Stimulated activated CD4-positive, alpha-beta T cell treated with anti-CD3 and anti-CD28 coated beads, Interleukin-1b, Interleukin-23, amount 100 ng/mL, for 24 hours (primary cell): ENCODE measurements at places on chromosomes 6 and 20.

- no peak for DNase-seq
These were observed 135.3 kb downstream of the HFE start for GRCh38 chr6:26222571-26222970.

- DNase-seq = peak; percentile 48
These were observed 15.7 kb upstream of the HLA-A start for GRCh38 chr6:29926413-29927274.

DNA sequence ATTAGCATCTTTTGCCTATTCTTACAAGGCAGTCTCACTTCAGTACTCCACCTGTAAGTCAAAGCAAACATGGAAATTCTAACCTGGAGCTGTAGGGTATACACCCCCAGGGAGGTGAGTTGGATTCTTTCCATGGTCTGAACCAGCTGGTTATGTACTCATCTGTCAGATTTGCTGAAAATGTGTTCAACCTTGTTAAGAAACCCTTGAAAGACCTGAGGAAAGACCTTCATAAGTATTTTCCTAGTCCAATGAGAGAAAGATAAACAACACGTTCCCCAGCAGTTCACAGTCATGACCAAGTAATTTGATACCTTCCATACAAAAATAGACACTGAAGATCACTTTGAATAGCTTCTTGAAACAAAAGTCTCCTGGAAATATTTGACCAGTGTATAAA lies 42.5 kb downstream of the ID4 start:
- DNase-seq = no peak

GRCh38 chr20:40679184-40679583 lies 9.9 kb downstream of the MAFB start:
- DNase-seq = no peak

GRCh38 chr6:70668499-70668812 lies 773 bp downstream of the SMAP1 start:
- no peak for DNase-seq

- DNase-seq = no peak
These were observed 39.6 kb downstream of the LAMA4 start for GRCh38 chr6:112214739-112215269.

DNA sequence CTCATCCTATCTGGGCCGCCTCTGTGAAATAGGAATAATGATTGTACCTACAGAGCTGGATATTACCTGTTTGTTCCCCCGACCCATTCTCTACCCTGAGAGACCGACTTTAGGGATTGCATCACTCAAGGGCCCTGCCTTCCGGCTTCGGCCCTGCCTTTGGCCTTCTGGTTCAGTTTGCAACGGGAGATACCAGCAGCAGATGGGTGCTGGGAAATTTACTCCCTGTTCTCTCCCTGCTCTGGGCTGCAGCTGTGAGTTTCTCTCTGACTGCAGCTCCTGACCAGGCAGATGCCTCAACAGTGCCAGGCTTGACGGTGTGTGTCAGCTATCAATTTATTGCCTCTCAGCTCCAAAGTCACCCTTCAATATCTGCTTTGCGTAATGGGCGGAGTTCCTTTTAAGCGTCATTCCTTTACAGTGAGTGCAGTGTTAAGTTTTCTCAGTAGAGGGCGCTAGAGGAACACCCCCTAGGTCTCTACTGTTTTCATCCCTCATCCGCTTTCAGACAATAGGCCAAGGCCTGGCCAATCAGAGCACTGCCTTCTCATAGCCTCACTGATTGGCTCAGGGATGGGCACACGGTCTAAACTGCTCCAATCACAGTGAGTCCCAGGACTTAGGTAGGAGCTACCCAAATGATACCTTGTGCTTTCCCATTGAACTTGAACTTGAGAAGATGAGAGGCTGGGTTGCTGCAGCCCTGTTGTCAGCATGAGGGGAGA lies 30.0 kb downstream of the KCNG1 start:
- DNase-seq = peak; percentile 33

DNA sequence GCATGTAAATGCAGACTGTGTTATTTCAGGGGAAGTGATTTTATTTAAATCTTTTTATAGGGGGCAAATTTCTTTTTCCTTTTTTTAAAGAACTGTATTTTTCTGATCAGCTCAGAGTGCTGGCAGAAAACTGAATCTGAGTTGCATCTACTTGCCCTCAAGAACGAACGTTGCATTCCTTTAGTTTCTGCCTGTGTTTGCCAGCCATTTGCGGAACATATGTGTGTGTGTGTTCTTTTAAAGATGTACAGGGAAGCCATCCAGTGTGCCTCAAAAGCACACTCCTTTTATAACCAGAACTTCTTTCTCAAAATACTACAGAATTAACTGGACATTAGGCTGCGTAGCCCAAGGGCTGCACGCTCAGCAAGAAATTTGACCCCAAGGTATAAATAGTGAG lies 25.8 kb upstream of the INSM1 start:
- DNase-seq = no peak

- DNase-seq = no peak
These were observed 81.7 kb downstream of the YTHDF1 start for GRCh38 chr20:63134201-63134612.

DNA sequence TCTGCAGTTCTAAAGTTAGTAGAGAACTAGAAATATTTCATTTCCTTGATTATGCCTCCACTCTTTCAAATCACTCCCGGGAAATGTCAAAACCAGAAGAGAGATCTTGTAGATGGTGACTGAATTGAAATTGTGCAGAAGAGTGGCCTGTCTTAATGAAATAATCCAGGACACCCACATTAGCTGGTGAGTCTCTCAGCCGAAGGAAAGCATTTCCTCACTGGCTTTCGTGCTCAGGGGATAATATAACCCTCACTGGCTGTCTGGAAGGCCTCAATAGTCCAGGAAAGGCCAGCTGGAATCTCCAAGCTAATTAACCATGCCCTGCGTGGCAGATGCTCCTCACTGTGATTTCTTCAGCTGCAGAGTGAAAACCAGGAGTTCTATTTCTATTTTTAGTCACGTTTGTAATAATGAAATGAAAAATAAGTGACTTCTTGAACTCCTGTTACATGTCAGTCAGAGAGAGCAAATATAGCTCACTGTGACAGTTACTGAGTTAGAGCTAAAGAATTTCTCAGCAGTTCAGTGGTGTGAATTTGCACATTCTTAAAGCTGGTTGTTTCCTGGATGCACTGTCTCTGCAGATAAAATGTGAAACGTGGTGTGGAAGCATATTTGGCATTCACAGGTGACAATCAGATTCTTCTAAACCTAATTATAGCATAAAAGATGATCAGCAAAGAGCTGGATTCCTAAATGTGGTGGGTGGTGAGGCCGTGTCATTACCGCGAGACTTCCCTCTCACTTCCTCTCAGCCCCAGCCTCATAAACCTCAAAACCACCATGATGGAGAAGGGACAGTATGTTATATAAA lies 211.7 kb downstream of the LMBRD1 start:
- DNase-seq = no peak

DNA sequence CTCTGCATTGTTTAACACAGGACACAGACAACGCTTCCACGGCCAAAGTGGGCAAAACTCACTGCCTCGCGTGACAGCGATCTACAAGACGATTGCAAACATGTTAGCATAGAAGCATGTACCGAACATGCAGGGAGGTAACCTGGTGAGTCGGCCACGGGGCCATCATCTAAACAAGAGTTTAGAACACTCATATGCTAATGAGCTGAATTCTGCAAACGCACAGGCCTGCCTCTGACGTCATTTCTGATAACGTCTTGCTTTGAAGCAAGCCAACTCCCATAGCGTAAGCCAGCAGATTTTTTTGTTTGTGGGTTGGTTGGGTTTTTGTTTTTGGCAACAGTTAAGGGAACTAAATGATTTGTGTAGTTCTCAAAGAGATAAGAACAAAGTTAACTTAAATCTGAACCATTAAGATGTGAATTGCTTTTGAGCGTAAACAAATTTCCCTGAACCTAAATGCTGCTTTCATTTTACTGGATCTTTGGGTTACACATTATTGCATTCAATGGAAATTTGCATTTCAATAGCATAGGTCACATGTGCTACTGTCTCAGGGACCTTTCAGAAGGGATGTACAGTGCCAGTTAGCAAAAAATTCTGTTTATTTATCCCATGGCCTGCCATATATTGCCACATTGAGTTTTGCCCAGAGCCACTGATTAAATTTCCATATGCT lies 184.5 kb upstream of the PDE10A start:
- no peak for DNase-seq

- DNase-seq = no peak
These were observed 558.6 kb downstream of the UTRN start for GRCh38 chr6:144843701-144844100.

GRCh38 chr20:23939641-23940040 lies 48.9 kb downstream of the GGTLC1 start:
- no peak for DNase-seq

- no peak for DNase-seq
These were observed 96.5 kb downstream of the EYA2 start for GRCh38 chr20:46991168-46991567.

DNA sequence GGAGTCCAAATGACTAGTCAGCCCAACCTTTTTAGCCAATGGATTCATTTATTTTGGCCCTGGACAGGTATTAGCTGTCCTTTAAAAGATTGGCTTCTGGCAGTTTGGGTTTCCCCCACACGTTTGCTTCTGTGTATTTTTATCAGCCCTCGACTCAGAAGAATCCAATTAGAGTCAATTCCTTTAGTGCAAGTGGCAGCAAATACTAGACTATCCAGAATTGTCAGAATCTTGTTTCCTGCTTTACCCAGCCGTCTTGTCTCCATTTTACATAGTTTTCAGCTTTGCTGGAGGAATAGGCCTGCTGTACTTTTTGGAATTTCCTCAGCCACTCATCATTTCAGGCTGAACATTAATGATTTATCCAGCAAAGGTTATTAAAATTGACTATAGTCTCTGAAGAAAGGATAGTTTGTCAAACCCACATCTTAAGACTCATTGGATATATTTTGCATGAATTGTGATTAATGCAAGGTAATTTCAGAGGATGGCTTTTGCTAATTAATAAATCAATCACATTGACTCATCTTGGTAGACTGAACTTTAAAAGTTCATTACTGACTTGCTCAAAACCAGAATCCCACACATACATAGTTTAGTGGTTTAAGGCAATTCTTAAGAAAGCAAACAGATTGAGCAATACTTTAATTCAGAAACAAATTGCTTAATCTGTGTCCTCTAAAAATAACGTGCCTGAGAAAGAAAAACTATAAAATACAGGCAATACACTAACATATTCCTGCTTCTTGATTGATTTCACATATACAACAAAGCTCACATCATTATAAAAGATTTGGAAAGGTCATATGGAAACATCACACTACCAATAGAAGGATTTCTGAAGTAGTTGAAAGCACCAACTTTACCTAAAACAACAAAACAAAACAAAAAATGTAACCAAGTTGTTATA lies 62.9 kb upstream of the ZNF217 start:
- no peak for DNase-seq

- no peak for DNase-seq
These were observed 394 bp downstream of the MYB start for GRCh38 chr6:135181333-135182070.

GRCh38 chr6:168127384-168127868 lies 48.4 kb upstream of the FRMD1 start:
- no peak for DNase-seq

GRCh38 chr6:54695815-54696214 lies 150.8 kb upstream of the FAM83B start:
- DNase-seq = no peak

- DNase-seq = no peak
These were observed 356.9 kb upstream of the MARCKS start for GRCh38 chr6:113500221-113500620.

DNA sequence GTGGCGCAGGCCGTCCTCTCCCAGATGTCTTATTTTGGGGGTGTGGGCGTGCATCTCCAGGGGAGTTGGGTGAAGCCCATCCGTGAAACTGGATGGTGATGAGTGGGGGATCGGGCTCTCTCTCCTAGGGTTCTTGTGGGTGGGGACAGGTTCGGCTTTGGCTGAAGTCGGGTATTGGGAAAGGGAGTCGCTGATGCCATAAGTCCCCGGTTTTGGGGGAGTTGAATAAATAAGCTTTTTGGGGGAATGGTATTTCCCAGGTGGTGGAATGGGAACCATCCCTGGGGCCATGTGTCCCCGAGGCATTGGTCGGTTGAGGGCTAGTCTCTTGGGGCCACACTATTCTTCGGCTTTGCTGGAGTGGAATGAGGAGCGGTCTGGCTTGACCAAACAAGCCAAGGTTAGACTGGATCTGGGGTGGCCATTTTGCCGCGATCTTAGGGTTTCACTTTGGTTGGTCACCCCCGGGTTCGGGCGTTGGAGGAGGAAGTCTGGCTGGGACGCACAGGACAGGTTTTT lies 481 bp downstream of the ZNF133 start:
- DNase-seq = no peak

DNA sequence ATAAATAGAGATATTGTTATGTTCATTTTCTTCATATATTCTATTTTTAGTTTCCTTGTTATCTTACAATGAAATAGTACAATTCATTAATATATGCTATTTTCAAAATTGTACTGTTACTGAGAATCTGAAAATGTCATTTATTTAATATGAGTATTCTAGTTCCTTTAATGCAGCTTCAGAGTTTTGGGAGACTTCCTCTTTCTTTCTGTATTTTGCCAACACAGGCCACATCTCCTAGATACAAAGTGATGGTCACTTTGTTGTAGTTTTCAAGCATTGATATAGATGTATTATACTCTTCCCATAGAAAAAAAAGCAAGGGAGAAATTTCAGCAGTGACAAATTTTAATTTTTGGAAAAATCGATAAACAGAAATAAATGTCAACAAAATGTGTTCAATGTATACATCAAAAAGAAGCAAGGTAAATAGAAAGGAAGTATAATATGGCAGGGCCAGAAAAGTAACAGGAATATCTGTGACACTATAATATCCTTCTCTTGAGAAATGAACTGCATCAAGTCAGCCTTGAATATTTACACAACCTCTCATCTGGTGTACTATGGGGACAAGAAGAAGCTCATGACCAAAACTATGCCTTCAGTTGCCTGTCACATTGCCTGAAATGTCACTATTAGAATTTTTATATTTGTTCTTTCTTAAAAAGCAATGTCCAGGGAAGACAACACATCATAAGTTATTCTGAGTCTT lies 396.0 kb downstream of the TBC1D32 start:
- no peak for DNase-seq

DNA sequence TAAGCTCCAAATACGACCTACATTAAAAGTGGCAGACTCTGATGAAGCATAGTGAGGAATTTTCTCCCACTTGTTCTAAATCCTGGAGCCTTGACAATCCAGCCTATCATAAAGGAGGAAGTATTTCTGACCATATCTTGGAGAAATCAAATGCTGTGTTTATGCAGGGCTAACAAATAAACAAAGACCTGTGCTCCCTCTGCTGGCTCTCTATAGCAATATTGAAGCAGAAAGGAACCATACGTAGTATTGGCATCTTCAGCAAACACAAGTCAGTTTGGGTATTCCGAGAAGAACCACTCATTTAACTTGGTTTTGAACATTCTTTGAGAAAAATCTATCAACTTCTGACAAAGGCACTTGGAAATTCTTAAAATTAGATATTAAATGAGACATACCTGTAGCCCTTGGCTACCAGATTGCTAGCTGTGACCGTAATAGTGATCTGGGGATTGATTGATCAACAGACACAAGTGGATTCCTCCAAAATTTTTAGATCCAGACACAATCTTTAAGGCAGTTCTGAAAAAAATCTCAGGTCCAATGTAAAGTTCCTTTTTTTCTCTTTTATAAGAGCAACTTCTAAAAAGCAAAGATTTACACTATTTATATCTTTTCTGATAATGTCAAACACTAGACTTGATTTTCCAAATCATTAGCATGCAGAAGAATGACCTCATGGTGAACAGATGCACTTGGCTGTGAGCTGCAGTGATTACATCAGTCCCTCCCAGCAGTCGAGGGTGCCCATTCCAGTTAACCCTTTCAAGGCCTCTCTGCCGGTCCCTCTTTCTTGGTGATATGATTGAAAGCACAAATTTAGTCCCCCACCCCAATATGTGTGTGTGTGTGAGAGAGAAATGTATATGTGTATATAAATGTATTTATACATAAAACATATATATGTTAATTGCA lies 40.2 kb downstream of the INSM1 start:
- DNase-seq = no peak

GRCh38 chr20:38671186-38671585 lies 53.1 kb upstream of the SLC32A1 start:
- DNase-seq = no peak
